CD4-positive, alpha-beta T cell treated with Interleukin-6 at 100 ng/mL for 8 hours (primary cell): ENCODE measurements at places on chromosomes 6 and 20.
A peak's percentile ranks its signal among the peaks of the same experiment; 100 is the strongest.

GRCh38 chr6:89360415-89360999 lies 8.0 kb upstream of the UBE2J1 start:
- no peak for DNase-seq

DNA sequence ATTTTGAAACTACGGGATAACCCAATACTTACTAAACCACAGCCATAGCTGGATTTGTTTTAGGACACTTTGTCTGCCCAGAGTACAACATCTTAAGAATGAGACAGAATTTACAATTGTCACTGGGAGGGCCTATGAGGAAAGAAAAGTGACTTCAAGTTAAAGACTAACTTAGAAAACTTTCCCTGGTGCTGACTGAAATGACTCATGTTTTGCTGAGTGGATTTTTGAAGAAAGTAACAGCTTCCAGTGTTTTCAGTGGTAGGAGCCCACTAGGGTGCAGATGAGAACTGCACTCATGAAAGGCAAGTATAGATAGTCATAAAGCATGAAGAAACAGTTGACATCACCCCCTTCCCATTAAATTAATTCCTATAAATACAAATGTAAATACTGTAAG lies 988.2 kb upstream of the MAP3K7 start:
- DNase-seq, result no peak

GRCh38 chr20:34604980-34605788 lies 46.7 kb downstream of the MAP1LC3A start:
- DNase-seq, result no peak

- peak; percentile 8 for DNase-seq
Measured at GRCh38 chr6:138107752-138108592, 753 bp upstream of the PERP start.

DNA sequence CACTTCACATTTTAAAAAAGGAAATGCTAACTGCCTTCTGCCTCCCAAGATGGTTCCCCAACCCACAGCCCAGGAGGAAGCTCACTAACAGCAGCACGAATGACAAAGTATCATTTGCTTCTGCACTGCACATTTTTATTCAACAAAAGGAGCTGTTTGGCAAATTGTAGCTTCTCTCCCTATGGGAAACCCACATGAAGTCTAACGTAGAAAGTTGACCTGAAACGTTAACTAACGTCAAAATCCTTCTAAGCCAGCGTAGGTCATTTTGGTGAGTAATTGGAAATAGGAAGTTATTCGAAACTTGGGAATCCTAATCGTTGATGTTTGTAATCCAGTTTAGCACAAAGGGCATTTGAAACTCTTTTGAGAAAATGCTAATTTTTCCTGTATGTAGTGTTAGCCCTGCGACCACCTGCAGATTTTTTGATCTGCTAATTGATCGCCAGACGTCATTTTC lies 2.9 kb downstream of the SALL4 start:
- no peak for DNase-seq

GRCh38 chr6:114216789-114217467 lies 125.9 kb downstream of the HS3ST5 start:
- no peak for DNase-seq

- no peak for DNase-seq
Measured at GRCh38 chr6:36139991-36140710, 9.8 kb downstream of the MAPK13 start.

DNA sequence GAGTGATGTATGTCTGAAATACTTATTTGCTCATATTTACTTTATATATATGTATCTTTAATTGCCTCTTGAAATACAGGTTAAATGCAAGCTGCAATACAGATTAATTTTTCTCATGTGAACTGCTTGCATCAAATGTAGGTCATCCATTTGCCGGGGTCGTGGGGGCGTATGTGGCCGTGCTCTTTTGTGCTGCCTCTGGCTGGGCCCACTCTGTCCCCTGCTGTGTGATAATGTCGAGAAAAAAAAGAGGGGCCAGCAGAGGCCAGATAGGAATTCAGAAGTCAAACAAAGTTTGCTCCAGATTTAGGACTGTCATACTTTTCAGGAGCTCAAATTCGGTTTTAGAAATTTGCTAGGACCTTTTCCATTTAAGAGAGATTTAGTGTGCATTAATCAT lies 459.6 kb upstream of the SOX4 start:
- no peak for DNase-seq

DNA sequence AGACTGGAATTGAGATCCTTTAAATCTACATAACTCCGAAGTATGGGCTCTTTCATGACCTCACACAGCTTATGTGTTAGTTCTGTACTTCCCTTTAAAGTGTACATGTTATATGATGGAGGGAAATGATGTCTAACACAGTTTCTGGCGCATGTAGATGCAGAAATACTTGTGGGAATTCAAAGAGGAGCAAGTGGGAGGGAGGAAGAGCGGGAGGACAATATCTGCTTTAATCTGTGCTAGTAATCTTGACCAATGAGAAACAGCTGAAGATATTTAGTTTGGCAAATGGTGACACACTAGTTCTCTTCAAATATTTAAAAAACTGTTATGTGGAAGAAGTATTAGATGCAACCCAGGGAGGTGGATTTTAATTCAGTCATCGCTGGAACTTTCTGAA lies 62.9 kb upstream of the PLEKHG1 start:
- DNase-seq, result no peak

DNA sequence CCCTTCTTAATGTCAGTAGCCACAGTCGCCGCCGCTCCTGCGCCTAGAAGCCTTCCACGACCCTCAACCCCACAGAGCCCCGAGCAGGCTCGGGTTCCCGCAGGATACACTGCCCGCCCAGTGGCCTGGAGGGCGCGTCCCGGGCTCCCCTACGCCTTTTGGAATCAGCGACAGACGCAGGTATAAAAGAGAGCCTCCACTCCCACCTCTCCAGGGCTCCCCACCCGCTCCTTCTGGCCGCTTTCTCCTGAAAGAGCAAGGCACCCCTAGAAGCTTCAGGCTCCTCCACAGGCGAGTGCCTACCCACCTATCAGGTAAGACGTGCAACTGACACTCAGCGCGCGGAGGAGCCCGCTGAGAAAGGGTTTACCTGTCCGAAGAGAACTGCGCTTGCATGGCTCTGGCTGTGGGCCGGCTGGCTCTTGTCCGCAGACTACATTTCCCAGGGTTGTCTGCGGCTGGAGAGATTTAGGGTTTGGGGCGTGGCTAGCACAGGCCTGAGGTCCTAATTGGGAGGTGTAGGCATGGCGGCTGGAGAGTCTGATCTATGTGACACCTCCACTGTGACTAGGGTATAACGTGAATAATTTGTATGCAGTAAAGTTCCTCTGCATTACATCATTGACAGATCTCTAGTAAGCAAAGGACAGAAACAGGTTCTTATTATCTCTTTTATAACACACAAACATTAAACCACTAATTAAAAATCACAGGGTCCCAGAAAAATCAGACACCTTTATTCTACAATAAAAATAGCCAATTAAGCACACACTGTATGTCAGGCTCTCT lies 13.5 kb upstream of the ZNF391 start:
- peak; percentile 73 for DNase-seq

GRCh38 chr6:74087899-74088298 lies 391.9 kb downstream of the CD109 start:
- no peak for DNase-seq

GRCh38 chr6:44042261-44042988 lies 84.8 kb downstream of the MRPL14 start:
- DNase-seq, result no peak

- DNase-seq, result no peak
Measured at GRCh38 chr6:14142511-14143223, 25.1 kb downstream of the CD83 start.

DNA sequence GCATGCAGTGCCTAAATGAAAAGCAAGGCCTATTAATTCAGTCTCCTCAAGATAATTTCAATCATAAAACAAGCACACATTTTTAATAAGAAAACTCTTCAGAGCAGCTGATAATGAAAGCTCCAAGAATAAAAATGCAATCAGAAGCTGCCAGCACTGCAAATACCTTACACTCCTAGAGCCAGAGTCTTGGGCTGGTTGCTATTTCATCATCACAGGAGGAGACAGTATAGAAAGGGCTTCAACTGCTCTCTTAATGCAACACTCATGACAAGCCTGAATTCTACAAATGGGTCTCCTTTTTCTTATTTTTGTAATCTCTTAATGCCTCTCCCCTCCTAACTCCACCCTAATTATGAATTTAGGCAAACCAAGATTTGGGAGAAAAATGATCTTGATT lies 11.2 kb upstream of the MC3R start:
- no peak for DNase-seq

DNA sequence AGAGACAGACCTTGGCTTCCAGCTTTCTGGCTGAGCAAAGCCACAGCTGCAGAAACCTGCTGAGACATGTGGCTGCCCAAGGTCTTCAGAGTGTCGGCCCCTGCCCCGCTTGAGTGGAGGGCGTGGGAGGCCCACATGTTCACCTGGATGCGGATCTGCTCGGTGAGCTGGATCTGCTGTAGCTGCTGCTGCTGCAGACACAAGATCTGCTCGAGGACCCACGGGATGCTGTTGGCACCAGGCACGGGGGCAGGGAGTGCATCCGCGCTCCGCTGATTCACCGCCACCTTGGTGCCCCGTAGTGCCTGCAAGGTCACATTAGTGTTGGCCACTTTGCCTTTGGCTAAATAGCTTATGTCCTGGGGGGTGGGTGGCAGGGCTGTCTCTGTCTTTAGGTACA lies 10.7 kb downstream of the SALL4 start:
- no peak for DNase-seq

- DNase-seq, result no peak
Measured at GRCh38 chr20:34561661-34562060, 3.1 kb downstream of the MAP1LC3A start.

- DNase-seq, result no peak
Measured at GRCh38 chr20:11432407-11432806, 485.3 kb upstream of the BTBD3 start.

DNA sequence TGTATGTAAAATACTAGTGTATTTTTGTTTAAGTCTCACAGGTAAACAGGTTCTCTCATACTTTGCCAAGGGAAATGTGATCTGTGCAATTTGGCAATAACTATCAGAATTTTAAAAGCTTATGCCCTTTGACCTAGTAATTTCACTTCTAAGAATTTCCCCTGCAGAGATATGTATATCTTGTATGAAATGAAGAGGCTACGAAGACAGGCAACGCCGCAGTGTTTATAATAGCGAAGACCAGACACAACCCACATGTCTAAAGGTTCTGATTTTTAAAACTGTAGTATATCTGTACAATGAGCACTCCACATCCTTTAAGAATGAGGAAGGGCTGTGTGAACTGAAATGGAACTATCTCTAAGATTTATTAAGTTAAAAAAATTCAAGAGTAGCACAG lies 7.5 kb downstream of the TRAF3IP2 start:
- no peak for DNase-seq

- DNase-seq, result no peak
Measured at GRCh38 chr6:113052506-113052905, 705.4 kb downstream of the RFPL4B start.

- DNase-seq, result no peak
Measured at GRCh38 chr6:16108921-16109658, 19.8 kb upstream of the MYLIP start.

- no peak for DNase-seq
Measured at GRCh38 chr6:132268209-132268608, 133.1 kb downstream of the MOXD1 start.
